Tongue (tissue), 3 donors: ENCODE measurements at places on chromosomes 7 and 10. TPM values are rescaled to one million over a fixed set of nuclear protein-coding genes. Genes with fewer than 3 reads are reported as not detected.

DNA sequence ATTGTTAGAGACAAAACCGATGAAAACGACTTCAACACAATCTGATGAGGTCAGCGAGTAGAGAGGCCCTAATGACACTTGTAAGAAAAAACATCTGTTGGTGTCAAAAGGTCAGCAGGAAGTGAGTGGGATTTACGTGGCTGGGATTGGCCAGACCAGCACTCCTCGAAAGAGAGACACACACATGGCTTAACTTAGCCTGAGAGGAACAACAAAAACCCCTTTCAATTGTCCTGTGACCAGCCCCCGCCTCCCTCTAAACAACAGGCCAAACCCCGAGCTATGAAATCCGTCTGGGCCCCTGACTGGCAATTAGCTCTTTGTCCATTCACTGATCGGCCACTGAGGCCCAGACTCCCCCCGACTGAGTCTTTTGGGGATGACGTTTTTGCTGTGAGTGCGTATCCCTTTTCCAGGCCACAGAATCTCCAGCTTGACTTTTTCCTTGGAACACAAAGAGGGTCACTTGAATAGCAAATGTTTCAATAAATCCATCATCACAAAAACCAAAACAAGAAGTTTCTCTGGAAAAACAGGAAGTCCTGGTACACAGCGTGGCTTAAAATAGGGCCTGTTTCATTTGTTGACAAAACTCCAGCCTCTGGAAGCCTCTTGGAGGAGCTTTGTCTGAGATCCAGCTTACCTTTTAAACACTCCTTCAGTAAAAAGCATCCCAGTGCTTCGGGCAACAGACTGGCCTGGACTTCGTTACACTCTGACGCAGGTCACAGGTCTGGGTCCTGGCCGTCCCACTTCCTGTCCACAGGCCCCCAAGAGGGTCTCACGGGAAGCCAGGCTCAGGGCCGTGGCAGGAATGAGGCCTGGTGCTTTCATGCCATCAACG lies 103.0 kb downstream of the CTBP2 start:
- peak; percentile 91 for DNase-seq

- no peak for DNase-seq
Observed at GRCh38 chr10:949446-949845, 17.9 kb upstream of the LARP4B start.

DNA sequence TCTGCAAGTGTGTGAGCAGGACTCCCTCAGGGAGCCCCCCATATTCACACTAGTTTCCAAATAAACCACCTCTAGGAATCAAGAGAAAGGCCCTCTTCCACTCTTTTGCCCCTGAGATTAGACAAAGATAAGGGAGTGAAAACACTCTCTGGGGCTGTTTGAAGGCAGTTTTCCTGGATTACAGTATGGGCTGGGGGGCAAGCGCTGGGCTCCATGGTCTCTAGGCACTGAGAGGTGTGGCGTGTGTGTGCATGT lies 1.0 kb downstream of the AQP1 start:
- no peak for DNase-seq

STK32C gene
- total RNA-seq: 7.8 TPM

- no peak for DNase-seq
Observed at GRCh38 chr10:224571-224970, 89.3 kb downstream of the ZMYND11 start.

RBAK gene
- total RNA-seq: 23.0 TPM

DNA sequence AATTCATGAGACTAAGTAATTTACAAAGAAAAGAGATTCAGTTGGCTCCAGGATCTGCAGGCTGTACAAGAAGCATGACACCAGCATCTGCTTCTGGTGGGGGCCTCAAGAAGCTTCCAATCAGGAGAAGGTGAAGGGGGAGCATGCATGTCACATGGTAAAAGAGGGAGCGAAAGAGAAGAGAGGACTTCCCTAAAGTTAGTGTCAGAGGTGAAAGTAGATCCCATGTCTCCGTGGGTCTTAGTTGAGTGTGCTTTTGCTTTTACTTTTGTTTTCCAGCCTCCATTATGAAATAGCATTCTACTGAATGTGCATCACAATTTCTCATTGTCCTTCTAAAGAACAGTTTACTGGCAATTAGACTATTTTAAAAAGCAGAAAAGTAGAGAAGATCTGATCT lies 213.6 kb upstream of the FZD1 start:
- DNase-seq: no peak

DYNC1I1 gene
- 2.6 TPM for total RNA-seq

- peak; percentile 36 for DNase-seq
Observed at GRCh38 chr10:21293518-21294356, 231.7 kb downstream of the SKIDA1 start.

GRCh38 chr7:974172-974571 lies 1.2 kb downstream of the COX19 start:
- no peak for DNase-seq

GRCh38 chr10:101441541-101442455 lies 87.8 kb downstream of the BTRC start:
- peak; percentile 82 for DNase-seq

DNA sequence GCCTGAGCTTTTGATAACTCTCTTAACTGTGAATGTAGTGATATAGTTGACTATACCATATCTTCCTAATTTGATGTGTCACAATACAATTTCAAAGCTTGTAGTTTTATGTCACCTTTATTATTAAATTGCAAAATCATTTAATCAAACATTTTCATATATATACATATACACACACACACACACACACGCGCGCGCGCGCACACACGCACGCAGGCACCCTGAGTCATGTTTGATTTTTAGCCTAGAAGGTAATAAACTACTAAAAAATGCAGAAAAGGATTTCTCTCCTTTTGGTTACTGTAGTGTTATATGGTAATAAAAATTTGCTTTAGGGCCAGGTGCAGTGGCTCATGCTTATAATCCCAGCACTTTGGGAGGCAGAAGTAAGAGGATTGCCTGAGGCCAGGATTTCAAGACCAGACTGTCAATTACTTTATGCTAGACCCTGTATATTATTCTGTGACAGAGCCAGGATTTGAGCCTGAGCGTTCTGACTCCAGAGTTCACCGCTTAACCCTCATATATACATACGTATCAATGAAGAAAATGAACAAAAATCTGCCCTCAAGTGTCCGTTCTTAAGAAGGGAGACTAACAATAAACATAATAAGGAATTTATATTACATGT lies 89.6 kb downstream of the PODXL start:
- no peak for DNase-seq

GRCh38 chr10:116053910-116054309 lies 219.1 kb downstream of the GFRA1 start:
- peak; percentile 49 for DNase-seq

ITIH2 gene
- not detected for total RNA-seq

CYP3A7 gene
- total RNA-seq: 0.21 TPM

DNA sequence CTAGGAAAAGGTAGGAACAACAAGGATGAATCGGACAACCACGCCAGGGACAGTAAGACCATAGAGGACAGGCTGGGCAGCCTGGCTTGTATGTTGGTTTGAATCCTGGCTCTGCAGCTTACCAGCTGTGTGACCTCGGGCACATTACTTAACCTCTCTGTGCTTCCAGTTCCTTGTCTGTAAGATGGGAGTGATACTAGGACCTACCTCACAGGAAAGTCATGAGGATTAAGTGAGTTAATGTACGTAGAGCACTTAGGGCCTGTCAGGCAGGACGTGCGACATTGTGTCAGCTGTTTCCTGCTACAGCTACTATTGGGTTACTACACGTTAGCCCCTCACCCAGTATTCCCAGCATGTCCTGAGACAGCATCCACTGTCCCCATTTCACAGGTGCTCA lies 32.1 kb downstream of the PLAC9 start:
- no peak for DNase-seq

DNA sequence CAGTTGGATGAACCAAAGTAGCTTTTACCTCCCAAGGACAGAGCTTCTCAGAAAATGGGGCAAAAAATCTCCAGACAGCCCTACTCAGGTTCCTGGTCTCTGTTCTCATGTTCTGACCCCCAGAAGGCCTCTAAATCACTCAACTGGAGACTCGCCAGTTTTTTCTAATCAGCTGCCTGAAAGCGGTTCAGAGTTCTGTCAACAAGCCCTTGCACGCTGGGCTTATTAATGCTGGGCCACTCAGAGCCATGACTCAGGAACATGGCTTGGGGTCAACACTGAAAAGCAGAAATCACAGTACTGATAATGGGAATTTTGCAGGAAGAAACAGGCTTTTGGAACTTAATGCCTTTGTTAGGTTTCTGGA lies 15.3 kb downstream of the ECHDC3 start:
- peak; percentile 90 for DNase-seq

- no peak for DNase-seq
Observed at GRCh38 chr10:91642831-91643692, 10.2 kb upstream of the PPP1R3C start.

- no peak for DNase-seq
Observed at GRCh38 chr7:94949532-94949931, 42.1 kb downstream of the PPP1R9A start.

DNA sequence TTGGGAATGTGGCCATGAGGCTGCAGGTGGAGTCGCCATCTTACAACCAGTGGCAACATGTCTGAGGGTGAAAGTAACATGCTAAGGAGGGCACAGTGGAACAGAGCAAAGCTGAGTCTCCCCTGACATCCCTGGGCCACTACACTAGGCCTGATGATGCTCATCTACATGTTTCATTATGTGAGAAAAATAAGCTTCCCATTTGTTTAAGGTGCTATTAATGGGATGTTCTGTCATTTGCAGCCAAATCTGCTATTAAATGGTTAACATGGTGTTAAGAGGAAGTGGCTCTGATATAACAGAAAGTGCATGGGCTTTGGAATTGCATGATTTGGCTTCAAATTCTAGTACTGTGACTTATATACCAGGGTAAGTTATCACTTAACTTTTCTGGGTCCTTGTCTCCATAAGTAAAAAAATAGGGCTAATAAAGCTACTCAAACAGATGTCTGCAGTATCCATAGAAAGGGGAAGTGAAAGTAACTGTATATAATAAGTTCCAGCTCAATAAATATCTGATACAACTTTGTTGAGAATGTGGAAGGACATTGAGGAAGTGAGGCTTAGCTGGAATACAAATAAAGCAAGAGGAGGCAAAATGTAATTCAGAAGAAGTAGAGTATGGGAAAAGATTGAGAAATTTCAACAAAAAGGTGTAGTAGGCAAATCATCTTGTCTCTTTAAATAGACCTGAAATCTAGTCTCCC lies 158.9 kb downstream of the RTKN2 start:
- DNase-seq: no peak

IDI2 gene
- total RNA-seq: not detected

DNA sequence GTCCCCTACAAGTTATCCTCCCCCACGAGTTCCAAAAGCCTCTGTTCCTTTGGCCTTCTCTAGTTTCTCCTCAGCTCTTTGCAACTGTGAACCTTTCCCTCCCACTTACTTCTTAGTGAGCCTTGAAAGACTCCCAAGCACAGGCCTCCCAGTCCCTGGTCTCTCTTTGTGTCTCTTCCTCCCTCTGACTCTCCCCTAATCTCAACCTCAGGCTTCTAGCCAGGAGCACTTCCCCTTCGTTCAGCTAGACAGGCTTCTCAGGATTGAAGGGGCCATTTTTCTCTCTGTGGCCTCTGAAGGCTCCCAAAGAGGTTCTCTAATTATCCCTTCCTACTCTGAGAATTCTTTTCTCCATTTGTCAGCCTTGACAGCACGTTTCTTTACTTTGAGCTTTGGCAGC lies 50.2 kb upstream of the PHYHIPL start:
- peak; percentile 55 for DNase-seq

- peak; percentile 42 for DNase-seq
Observed at GRCh38 chr10:21314111-21314626, 211.3 kb downstream of the SKIDA1 start.

- no peak for DNase-seq
Observed at GRCh38 chr7:20352573-20353306, 22.0 kb downstream of the ITGB8 start.

GRCh38 chr7:50939021-50939420 lies 156.3 kb upstream of the GRB10 start:
- peak; percentile 89 for DNase-seq

GRCh38 chr10:13003759-13004158 lies 2.2 kb upstream of the CCDC3 start:
- DNase-seq: peak; percentile 54

- DNase-seq: peak; percentile 89
Observed at GRCh38 chr10:126387041-126387921, 996 bp downstream of the ADAM12 start.

DNA sequence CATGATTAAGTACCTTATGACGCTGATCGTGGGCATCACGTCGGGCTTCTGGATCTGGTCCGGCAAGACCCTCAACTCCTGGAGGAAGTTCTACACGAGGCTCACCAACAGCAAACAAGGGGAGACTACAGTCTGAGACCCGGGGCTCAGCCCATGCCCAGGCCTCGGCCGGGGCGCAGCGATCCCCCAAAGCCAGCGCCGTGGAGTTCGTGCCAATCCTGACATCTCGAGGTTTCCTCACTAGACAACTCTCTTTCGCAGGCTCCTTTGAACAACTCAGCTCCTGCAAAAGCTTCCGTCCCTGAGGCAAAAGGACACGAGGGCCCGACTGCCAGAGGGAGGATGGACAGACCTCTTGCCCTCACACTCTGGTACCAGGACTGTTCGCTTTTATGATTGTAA lies 2.5 kb downstream of the FZD1 start:
- peak; percentile 27 for DNase-seq

GRCh38 chr10:132543916-132544743 lies 6.5 kb downstream of the INPP5A start:
- no peak for DNase-seq

GRCh38 chr7:14436878-14437277 lies 447.4 kb upstream of the ETV1 start:
- no peak for DNase-seq

GRCh38 chr10:88999625-89000024 lies 9.0 kb downstream of the FAS start:
- DNase-seq: no peak

GRCh38 chr10:108095932-108096925 lies 931.7 kb upstream of the SORCS1 start:
- DNase-seq: no peak

GRCh38 chr7:49878627-49879026 lies 105.2 kb downstream of the VWC2 start:
- DNase-seq: peak; percentile 24

A1CF gene
- total RNA-seq: not detected

AKR1D1 gene
- total RNA-seq: not detected

GRCh38 chr10:89522463-89522862 lies 12.9 kb downstream of the SLC16A12 start:
- DNase-seq: no peak
